CD4-positive, alpha-beta memory T cell (primary cell): ENCODE measurements at places on chromosomes 6 and 20. TPM values are rescaled to one million over a fixed set of nuclear protein-coding genes. Genes with fewer than 3 reads are reported as not detected.
A peak's percentile ranks its signal among the peaks of the same experiment; 100 is the strongest.

The ID4 gene
- not detected for total RNA-seq

The POU3F2 gene
- not detected for total RNA-seq

The ISM1 gene
- total RNA-seq, result 3.7 TPM

The MCM9 gene
- total RNA-seq, result 33.8 TPM

The SNX9 gene
- total RNA-seq, result 21.9 TPM

The KCNB1 gene
- total RNA-seq, result not detected

The TTK gene
- 0.61 TPM for total RNA-seq

The RAET1L gene
- total RNA-seq, result not detected

The TMEM244 gene
- total RNA-seq, result 1.1 TPM

The CCN6 gene
- total RNA-seq, result not detected

The SNX5 gene
- total RNA-seq, result 81.5 TPM

GRCh38 chr6:39178235-39178634, 51.0 kb downstream of the KCNK5 start:
- no peak for DNase-seq

DNA sequence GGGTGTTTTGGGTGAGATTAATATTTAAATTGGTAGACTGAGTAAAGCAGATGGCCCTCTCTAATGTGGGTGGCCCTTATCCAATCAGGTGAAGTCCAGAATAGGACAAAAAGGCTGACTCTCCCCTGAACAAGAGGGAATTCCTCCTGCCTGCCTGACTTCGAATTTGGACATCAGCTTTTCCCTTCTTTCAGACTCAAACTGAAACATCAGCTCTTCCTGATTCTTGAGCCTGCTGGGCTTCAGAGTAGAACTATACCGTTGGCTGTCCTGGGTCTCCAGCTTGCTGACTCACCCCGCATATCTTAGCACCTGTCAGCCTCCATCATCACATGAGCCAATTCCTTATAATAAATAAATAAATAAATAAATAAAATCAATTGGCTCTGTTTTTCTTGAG, 15.0 kb upstream of the TGM6 start:
- no peak for DNase-seq

DNA sequence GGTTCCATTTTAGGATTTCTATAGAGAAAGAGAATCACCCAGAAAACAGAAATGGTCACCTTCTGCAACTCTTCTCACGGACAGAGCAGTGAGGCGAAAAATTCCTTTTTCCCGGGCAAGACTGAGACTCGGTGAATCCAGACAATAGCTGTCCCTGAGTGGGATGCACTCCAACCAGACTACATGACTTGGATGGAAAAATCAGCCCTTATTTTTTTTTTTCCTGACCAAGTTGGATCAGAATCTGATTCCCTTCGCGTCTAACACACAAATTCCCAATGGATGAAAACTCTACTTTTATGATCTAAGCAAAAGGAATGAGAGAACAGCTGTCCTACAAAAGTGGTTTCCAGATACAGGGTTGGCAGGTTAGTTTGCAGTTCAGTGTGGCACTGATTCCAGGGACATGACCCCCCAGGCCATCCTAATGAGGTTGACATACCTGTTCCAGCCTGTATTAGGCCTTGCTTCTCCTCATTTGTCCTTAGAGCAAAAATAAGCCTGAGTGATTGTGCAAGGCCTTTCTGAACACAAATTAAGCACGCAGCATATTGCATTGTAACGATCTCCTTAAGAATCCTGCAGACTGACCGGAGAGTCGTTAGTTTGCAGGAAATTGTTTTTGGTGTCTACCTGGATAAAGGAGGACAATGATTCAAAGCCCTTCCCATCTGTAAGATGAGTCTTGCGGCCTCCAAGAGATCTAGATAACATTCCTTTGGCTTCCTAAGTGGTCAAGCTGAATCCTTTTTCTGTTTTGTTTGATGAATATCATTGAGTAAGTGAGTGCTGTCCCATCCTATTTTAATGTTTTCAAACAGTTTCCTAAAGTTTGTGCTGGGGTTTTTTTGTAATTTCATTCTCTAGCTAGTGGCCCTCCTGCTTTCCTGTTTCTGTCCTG, 1.5 kb upstream of the NEDD9 start:
- DNase-seq, result no peak

DNA sequence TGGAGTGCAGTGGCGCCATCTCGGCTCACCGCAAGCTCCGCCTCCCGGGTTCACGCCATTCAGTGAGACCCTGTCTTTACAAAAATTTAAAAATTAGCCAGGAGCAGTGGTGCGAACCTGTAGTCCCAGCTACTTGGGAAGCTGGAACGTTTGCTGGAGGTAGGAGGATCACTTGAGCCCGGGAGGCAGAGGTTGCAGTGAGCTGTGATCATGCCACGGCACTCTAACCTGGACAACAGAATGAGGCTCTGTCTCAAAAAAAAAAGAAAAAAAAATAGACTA, 5.7 kb upstream of the PARD6B start:
- DNase-seq, result no peak

GRCh38 chr6:167470836-167471547, 146.1 kb downstream of the TTLL2 start:
- DNase-seq, result no peak

- no peak for DNase-seq
Observed at GRCh38 chr6:135813401-135813800, 38.1 kb upstream of the PDE7B start.

- DNase-seq, result no peak
Observed at GRCh38 chr6:100138346-100139022, 144.5 kb upstream of the MCHR2 start.

- DNase-seq, result no peak
Observed at GRCh38 chr20:19218411-19218810, 6.0 kb downstream of the SLC24A3 start.

- no peak for DNase-seq
Observed at GRCh38 chr6:144488590-144488989, 203.5 kb downstream of the UTRN start.

DNA sequence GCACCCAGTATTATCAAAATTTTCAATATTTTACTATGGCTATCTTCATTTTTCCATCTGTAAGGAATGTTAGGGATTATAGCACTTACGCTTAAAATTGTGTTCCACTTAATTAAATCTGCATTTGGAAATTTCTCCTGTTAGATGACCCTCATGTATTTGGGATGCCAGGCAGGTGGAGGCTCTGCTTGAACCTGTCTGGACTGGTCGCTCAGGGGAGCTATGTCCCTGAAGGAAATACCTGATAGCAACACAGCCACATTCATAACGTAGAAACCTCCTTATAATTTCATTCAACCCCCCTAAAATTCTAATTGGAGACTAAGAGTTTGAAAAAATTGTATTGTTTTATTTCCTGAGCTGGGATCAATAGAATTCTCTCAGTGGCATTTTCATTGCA, 636.0 kb upstream of the MMS22L start:
- DNase-seq, result no peak

DNA sequence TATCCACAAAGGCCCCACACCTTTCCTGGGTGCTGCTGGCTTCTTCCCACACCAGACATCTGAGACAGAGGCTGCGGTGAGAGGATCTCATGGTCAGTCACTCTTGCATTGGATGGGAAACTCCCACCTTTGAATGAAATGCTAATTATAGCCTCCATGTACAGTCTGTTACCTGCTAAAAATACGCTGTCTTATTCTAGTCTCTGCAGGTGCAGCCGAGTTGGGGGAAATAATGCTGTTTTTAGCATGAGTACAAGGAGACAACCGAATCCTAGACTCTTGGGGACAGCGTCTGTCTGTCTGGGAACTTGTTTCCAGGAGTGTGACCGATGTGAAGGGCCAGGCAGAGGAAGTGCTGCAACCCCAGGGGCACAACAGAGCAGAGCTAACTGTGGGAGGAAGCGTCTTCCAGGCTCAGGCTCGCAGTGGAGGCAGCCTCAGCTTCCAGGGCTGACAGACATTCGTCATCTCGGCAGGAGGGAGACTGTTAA, 286.2 kb downstream of the PREX1 start:
- no peak for DNase-seq

- no peak for DNase-seq
Observed at GRCh38 chr6:141437685-141438084, 695.0 kb upstream of the GJE1 start.

DNA sequence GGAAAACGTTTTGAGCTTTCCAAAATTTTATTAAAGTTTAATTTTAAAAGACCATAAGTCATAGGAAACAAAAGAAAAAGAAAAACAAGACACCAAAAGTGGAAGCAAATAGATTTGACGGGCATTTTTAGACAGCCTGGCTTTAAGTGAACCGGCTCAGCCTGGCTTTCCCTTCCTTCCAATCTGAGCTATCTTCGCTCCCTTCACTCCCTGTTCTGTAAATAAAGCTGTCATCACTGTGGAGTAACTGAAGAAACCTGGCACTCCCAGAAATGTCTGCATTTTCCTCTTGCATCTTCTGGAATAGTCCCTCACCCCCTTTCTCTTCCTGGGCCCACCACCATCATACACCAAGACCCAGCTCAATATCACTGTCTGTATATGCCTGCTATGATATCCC, 131.9 kb downstream of the IMPG1 start:
- DNase-seq, result no peak

DNA sequence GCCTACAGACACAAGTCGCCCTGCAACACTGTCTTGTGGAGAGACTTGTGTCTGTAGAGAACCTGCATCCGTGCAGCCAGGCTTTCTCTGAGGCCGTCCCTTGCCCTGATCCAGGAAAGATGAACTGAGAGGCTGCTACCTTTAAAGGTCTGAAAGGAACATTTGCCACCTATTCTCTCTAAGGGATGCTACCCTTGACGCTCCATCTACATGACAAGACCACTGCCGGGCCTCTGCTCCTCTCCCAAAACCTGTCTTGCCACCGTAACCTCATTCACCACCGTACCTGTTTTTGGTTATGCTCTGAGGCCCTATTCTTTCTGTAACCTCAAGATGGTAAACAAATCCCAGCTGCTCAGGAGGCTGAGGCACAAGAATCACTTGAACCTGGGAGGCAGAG, 73.9 kb downstream of the FOXF2 start:
- DNase-seq, result no peak

- DNase-seq, result no peak
Observed at GRCh38 chr6:153816366-153816765, 222.7 kb upstream of the OPRM1 start.

DNA sequence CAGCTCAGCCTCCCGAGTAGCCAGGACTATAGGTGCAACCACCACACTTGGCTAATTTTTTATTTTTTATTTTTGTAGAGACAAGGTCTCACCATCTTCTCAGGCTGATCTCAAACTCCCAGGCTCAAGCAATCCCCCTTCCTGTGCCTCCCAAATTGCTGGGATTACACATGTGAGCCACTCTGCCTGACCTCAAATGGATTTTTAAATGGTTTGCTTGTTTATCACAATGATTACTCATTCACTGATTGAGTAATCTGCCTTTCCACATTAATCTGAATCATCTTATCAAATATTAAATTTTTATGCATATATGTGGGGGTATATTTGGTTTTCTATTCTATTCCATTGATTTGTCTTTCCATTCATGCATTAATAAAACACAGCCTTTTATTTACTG, 9.4 kb upstream of the KHDC1L start:
- no peak for DNase-seq

- no peak for DNase-seq
Observed at GRCh38 chr20:63544241-63544957, 3.1 kb downstream of the SRMS start.

- no peak for DNase-seq
Observed at GRCh38 chr6:124433387-124434160, 528.7 kb upstream of the RNF217 start.

DNA sequence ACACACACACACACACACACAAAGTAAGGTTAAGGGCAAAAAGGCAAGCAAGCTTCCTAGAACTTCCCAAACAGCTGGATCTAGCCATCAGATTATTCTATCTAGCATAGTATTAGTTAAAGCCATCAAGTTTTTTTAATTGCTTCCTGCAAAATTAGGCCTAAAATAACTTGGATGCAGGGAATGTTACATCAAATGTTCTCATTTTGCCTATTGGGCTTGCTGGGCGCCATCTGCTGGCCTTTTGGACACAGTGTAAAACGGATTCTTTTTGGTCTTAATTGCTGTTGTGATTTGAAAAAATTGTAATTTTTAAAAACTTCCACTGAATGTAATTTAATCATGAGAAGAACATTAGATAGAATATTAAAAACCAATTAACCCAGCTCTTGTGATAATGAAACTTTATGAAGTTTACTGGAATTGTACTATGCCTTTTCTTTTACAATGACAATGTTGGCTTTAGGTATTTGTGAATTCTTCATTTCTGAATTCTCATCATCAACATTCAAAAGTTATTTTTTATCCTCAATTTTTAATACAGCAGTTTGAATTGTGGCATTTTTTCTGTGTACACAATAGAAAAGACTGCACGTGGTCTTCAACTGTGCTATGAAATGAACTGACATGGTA, 6.8 kb downstream of the MKKS start:
- peak; percentile 33 for DNase-seq

- DNase-seq, result no peak
Observed at GRCh38 chr20:23874747-23875146, 4.8 kb downstream of the CST5 start.

- no peak for DNase-seq
Observed at GRCh38 chr20:1808101-1808500, 87.1 kb upstream of the SIRPA start.

DNA sequence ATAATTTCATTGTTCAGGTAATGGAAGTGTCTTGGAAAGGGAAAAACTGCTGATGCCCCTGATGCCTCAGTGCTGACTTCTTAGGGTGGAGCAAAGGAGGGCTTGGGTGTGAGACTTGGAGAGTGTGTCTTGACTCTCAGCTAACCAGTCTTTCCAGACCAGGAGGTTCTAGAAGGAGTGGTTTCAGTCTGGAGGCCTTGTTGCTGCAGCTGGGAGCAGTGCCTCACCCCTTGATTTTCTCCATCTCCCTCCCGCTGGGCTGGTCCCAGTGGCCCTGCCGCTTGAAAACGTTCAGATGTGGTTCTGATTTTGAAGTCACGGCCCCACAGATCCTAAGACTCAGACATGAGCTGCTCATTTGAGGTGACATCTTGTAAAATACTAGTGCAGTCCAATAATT, 5.4 kb downstream of the DSP start:
- no peak for DNase-seq
